ENCODE measurements at places on chromosomes 1 and 21.

GRCh38 chr1:151347523-151348246, 633 bp upstream of the RFX5 start:
- no peak for DNase-seq

- no peak for DNase-seq
These were observed 17.5 kb downstream of the MTARC1 start for GRCh38 chr1:220804202-220804586.

- DNase-seq, result no peak
These were observed 209.0 kb upstream of the VAMP3 start for GRCh38 chr1:7561936-7562728.

GRCh38 chr1:109618661-109619575, 498 bp downstream of the GNAT2 start:
- DNase-seq, result no peak

GRCh38 chr1:234987415-234988154, 141.1 kb downstream of the TOMM20 start:
- no peak for DNase-seq

- no peak for DNase-seq
These were observed 18.9 kb downstream of the CAP1 start for GRCh38 chr1:40059338-40059959.

GRCh38 chr1:196977278-196977677, at the start of gene CFHR5:
CFHR5 (plus strand) TSS chr1:196977556; CDS start chr1:196977665, 109 bp downstream.
- DNase-seq, result no peak

DNA sequence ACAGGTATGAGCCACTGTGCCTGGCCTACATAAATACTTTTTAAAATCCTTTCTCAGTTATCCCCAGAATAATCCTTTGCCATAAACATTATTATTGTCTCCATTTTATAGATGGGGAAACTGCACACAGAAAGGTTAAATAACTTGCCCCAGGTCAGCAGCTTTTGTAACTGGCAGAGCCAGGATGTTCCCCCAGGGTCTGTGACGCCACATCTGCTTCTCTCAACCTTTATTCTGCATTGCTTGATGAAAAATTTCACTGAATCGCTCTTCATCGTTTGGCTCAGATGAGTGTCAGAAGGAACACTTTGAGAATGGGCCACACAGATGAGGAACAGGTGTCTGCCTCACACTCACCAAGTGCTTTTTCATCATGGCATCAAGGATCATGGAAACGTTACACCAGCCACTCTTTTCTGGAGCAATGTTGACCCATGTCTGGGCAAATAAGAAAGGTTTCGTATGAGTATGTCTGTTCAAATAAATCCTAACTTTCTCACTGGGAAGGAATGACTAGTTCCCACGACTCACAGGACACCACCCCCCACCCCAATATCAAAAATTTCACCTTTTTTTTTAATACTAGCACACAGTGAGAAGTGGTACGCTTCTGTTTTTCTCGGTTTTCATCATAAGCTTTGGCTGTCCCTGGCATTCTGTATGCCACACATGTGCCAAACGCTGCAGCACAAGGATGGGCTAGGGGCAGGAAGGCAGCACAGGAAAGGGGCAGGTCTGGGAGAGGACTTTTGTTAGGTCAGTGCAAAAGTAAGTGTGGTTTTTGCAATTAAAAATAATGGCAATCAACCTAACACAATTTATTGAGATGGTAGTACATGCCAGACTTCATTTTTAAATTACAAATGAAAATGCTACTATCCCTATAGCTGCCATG, 9.0 kb upstream of the PTGFRN start:
- no peak for DNase-seq

Data from activated gamma-delta T cell treated with Interleukin-2 at 50 U/mL for 16 hours (primary cell).